ENCODE measurements at places on chromosomes 12 and 14.

- peak; percentile 13 for DNase-seq
Observed at GRCh38 chr12:121980191-121980891, 41.3 kb upstream of the BCL7A start.

DNA sequence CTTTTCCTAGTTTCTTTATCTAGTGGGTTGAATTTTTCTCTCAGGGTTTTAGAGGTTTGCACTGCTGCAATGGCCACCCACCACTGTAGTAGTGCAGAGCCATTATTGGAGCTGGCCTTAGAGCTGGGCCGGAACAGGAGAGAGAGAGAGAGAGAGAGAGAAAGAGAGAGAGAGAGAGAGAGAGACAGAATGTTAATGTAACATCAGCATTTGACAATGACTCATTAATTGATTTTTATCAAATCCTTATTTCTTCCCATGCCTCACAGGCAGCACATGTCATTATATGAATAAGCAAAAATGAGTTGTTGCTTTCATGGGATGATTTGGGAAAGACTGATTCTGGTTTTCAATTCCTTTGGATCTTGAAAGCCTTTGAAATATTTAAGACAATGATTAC lies 76.3 kb upstream of the PPP4R3A start:
- DNase-seq = no peak

GRCh38 chr12:122934722-122935121 lies 31.5 kb downstream of the ABCB9 start:
- DNase-seq = no peak

DNA sequence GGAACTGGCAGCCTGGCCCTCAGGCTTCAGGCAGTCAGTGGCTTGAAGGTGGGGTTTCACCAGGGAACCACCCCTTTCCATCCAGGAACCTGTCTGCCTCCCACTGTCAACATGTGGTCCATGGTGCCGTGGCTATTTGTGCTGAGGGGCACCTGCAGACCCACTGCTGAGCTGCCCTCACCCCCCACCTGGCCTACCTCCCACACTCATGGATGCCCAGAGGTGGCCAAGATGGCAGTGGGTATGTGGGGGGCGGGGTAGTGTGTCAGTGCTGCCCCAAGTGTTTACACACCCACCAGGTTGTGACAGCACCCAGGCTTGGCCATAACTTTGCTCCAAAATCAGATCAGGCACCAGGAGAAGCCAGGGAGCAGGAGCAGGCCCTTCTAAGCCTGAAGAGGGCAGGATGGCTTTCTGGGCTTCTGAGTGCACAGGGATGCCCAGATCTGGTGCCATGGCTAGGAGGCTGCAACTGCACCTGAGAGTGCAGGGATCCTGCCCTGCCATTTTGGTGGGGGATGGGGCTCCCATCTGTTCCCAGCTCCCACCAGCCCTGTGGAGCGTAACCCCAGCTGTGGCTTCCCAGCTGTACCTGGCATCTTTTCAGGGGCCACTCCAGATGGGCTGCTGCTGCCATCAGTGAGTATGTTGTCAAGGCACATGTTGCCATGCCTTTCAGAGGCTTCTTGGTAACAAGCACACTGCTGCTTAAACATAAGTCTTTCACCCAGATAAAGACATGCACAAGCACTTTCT lies 263.9 kb downstream of the LRIG3 start:
- DNase-seq = no peak

DNA sequence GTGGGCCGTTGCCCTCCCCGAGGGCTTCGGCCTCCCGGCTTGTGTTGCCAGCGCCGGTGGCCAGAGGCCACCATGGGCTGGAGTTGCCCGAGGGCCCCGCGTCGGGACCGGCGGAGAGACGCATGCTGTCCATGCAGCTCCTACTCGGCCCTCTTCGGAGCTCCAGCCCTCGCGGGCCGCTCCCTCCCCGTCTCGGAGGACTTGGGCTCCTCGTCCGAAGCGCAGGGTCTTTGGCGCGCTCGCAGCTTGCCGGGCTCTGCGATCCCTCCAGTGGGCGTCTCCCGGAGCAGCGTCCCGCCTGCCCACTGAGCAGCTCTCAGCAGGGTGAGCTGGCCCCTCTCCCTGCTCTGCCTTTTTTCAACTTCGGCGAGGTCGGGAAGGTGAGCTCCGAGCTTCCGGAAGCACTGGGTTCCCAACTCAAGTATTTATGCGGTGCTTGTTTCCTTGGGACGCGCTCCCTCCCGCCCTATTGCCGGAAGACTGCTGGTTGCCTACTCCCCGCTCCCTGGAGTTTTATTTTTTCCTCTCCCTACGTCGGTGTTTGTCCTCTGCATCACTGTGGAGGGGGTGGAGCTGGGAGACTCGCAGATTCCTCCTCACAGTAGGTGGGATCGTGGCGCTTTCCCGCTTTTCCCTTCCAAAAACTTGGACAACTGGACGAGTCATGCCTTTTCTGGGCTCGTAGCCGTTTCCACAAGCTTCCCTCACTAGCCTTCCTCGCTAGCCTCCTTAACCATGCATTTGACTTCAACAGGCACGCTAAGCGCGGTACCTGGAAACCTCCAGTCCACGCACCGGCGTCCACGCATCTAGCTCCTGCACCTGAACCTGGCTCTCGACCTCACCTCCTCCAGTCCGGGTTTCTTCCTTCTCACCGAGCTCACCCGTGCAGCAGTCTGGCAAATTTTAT lies at the start of gene AVPR1A:
AVPR1A (minus strand) TSS at position 489 of the 910 bp plus-strand sequence; CDS start at position 124, 365 bp downstream.
- no peak for DNase-seq

Measured in smooth muscle cell of the brain vasculature (primary cell).